ENCODE measurements at places on chromosomes 1 and 21. TPM values are rescaled to one million over a fixed set of nuclear protein-coding genes. Genes with fewer than 3 reads are reported as not detected.

SPRR2G gene
- total RNA-seq, result not detected

CDC42BPA gene
- total RNA-seq, result 42.1 TPM

NBPF10 gene
- total RNA-seq, result 1.4 TPM

CD247 gene
- 0.17 TPM for total RNA-seq

LCE2C gene
- not detected for total RNA-seq

EFCAB14 gene
- total RNA-seq, result 45.7 TPM

C1QTNF12 gene
- total RNA-seq, result 2.8 TPM

C1orf74 gene
- total RNA-seq, result 5.7 TPM

REN gene
- total RNA-seq, result 3.1 TPM

LDLRAD1 gene
- not detected for total RNA-seq

DUSP10 gene
- 6.2 TPM for total RNA-seq

BEND5 gene
- total RNA-seq, result 3.1 TPM

ARHGEF16 gene
- total RNA-seq, result 60.7 TPM

Data from PC-3 (cell line).